ENCODE measurements at places on chromosomes 11 and 22.

- DNase-seq: peak; percentile 22
Measured at GRCh38 chr11:1202776-1203504, 19.9 kb upstream of the MUC5B start.

- DNase-seq: no peak
Measured at GRCh38 chr11:2585566-2586086, 114.2 kb downstream of the KCNQ1OT1 start.

DNA sequence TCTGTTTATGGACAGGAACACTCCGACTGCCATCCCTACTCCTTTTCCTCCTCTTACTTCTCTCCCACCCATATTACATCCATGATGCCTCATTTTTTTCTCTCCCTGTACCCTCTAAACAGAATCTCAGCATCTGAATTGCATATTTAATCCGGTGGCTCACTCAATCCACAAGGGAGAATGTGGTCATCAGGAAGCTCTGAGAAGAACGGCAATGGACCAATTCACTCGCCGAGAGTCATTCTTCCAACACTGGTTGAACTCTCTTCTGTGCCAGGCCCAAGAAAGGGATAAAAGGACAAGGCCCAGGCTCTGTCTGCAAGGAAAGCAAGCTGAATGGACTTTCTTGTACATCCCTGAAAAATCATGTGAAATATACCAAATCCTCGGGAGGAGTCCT, 15.9 kb downstream of the MAP6 start:
- peak; percentile 44 for DNase-seq

- no peak for DNase-seq
Measured at GRCh38 chr11:125072218-125072960, 9.3 kb downstream of the SLC37A2 start.

DNA sequence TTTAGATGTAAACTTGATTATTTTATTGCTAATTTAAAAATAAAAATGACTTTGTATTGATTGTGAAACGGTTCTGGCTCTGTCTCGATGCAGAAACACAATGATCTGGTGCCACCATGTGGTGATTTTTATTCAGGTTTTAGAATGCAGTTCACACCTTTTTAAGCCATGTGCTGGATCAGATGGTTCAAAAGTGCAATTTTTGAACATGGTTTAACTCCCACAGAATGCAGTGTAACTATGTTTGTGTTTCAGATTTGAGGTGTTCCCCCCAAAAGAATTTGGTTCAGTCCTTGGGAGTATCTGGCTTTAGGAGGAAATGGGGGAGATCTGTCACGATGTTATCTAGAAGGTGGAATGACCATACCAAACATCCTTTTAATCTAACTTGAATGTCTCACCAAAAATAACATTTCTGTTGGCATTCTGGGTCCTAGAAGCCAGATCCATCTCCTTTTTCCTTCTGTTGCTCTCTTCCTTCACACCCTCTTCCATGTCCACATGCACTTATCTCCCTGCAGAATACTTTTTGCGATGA, 7.9 kb downstream of the MRPL16 start:
- peak; percentile 68 for DNase-seq

DNA sequence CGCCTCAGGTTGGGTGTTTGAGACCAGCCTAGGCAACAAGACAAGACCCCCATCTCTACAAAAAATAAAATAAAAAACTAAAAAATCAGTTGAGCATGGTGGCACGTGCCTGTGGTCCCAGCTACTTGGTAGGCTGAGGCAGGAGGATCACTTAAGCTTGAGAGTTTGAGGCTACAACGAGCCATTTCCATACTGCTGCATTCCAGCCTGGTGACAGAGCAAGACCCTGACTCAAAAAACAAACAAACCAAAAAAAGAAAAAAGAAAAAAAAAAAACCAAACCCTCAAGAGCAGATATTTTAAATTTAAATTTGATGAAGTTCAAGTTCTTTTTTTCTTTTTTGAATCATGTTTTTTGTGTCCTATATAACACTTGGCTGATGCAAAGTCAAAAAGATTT, 7.2 kb upstream of the CCDC83 start:
- DNase-seq: no peak

- DNase-seq: no peak
Measured at GRCh38 chr11:565921-566509, 5.2 kb downstream of the RASSF7 start.
